KBM-7 (cell line): ENCODE measurements at places on chromosomes 7 and 10.
A peak's percentile ranks its signal among the peaks of the same experiment; 100 is the strongest.

DNA sequence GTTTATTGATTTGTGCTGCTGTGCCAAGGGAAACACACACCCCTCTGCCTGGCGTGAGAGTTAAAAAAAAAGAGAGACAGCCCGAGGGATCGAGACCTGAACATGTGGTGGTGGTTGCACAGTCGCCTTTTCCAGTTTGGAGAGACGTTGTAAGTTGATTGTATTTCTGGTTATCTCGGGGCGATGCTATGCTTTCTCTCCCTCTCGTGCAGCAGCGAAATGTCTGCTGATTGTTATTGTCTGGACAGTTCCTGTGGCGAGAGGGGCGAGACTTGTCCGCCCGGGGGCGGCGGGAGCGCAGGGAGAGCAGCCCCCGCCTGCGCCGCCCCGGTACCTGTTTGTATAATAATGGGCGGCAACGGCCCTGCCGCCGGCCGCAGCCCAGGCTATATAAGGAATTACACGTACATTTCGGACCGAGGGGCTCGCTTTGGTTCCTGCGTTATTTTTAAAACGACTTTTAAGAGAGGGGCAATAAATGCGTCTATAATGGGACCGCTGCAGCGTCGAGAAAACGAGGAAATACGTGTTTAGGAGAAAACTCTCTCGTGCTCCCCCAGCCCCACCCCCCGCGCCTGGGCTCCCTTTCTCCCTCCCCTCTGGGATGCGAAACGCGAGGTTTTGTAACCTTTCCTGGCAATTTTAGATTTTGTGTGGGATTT, 1.7 kb downstream of the ZEB1 start:
- DNase-seq = peak; percentile 61

- no peak for DNase-seq
Measured at GRCh38 chr10:58976254-58976653, 200.2 kb upstream of the PHYHIPL start.

- no peak for DNase-seq
Measured at GRCh38 chr7:101116898-101117297, 10.0 kb upstream of the SERPINE1 start.

DNA sequence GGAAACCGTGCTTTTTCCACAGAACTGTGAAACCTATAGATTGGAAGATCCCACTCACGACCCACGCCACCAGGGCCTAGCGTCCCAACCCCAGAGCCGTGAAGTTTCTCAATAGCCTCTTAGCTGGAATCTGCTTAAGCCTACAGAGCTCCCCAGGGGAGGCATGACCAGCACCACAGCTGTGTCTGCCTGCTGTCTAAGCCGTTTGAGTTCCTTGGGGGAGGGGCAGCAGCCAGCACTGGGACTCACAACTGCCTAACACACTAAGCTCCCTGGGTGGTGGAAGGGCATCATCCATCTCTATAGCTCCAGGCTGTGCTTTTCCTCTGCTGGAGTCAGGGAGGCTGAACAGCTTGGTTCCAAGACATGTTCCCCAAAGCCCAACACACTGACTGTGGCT, 26.0 kb upstream of the TMEM140 start:
- no peak for DNase-seq

DNA sequence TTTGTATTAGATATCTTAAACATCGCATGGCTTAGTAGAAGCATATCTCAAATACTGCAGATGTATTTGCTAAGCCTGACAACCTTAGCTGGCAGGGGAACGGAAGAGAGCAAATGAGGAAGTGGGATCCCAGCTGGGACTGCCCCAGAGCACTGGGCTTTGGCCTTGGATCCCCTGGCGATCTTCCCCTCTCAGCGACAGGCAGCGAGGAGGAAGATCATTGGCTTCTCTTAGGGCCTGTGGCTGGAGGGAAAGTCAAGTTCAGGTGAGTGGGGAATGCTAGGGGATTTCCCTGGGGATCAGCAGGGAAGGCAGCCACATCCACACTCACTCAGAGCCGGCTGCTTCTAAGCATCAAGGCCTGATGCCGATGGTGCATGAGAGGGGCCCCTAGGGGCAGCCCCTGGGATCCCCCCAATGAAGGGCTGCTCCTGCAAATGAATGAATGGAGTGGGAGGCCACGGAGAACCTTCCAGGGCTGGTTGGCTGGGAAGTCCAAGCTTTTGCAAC, 42.0 kb downstream of the LYZL2 start:
- DNase-seq = peak; percentile 80

DNA sequence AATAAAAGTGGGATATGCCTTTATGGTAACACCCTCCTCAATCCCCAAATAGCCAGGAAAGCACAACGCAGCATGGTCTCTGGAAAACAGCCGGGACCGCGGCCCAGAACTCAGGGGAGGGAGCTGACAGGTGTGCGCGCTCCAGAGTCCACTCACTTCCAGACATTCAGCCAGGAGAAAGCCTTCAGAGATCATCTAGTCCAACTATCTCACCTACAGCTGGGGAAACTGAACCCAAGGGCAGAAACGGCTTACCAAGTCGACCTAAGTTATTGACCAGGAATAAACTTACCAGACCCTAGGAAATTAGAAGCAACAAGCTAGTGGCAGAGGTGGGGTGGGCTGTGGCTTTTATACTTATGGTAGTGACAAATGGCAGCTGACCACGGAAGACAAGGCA, 16.4 kb downstream of the GSDME start:
- no peak for DNase-seq

DNA sequence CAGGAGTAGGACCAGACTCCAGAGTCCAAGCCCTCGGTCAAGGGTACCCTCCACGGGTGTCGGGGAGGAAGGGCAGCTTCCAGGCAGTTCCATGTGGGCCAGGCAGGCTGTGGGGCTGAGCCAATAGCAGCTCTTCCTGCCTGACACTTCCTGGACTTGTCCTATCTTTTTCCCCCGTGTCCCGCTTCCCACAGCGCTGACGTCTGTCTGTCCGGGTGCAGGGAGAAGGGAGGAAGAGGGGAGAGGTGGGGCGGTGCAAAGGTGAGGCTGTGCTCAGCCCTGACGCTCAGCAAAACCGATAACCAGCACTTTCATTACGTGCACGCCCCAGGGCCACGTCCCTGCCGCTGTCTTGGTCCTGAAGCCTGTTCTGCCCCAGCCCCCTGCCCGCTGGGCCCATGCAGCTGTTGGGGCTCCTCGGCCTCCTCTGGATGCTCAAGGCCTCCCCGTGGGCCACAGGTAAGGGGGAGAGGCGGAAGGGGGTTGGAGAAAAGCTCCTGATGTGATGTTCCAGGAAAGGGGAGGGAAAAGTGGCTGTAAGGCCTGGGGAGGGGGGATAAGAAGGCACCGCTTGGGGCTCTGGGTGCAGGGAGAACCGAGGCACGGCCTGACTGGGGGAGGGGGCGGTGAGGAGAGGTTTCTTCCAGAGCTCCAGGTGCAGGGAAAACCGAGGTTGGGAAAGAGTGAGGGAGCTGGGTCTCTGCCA, at the start of gene MUC3A:
MUC3A (plus strand) TSS at position 308 of the 706 bp plus-strand sequence; CDS start at position 399, 91 bp downstream.
- DNase-seq = no peak

DNA sequence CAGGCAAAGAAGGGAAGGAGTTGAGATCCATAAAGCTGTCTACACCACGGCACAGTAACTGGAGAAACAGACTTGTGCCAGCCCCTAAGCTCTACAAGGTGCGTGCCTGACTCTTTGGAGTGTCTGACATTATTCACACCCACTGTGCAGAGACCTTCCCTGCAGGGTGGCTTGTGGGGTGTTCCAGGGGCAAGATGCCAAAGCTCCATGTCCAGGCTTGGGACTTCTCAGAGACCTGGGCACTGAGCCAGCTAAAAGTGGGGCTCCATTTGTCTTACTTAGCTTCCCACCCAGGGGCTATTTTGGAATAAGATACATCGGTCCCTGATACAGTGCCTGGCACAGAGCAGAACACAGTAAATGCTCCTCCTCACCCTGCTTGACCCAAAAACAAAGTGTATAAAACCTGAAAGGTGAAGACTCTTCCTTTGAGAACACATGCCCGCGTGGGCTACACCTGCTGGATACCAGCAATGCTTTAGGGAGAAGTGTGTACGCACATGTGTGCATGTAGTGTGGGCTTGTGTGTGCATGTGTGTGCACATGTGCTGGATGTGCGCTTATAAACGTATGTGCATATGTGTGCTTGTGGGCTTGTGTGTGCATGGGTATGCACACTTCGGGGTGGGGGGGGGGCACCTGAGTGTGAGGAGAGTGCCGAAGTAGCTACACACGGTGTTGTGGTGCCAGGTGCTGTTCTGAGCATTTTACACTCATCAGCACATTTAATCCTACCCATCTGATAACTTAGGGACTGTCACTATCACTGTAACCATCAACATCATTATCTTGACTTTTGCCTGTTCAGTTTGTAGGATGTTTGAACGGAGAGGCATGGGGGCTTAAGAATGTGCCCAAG, 143.0 kb downstream of the ARHGAP22 start:
- DNase-seq = no peak

DNA sequence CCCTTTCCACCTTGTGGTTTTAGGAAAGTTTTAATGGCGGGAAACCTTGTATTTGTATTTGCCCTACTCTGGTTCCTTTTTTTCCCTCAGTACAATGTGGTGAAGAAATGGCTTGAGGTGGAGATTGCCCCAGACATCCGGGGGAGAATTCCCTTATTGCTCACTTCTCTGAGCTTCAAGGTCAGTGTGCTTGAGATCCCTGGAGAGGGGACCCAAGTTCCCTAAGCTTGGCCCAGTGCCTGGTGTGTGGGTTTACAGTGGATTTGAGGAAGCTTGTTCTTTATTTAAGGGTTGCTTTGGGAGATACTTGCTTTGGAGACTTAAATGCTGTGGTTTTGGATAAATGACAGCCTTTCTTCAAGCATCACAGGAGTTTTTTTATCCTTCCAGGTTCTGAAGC, 18.3 kb downstream of the CALHM2 start:
- DNase-seq = peak; percentile 40

- no peak for DNase-seq
Measured at GRCh38 chr7:145289384-145289783, 453.5 kb upstream of the TPK1 start.

GRCh38 chr7:138753150-138753518, 44.7 kb upstream of the TMEM213 start:
- DNase-seq = no peak

DNA sequence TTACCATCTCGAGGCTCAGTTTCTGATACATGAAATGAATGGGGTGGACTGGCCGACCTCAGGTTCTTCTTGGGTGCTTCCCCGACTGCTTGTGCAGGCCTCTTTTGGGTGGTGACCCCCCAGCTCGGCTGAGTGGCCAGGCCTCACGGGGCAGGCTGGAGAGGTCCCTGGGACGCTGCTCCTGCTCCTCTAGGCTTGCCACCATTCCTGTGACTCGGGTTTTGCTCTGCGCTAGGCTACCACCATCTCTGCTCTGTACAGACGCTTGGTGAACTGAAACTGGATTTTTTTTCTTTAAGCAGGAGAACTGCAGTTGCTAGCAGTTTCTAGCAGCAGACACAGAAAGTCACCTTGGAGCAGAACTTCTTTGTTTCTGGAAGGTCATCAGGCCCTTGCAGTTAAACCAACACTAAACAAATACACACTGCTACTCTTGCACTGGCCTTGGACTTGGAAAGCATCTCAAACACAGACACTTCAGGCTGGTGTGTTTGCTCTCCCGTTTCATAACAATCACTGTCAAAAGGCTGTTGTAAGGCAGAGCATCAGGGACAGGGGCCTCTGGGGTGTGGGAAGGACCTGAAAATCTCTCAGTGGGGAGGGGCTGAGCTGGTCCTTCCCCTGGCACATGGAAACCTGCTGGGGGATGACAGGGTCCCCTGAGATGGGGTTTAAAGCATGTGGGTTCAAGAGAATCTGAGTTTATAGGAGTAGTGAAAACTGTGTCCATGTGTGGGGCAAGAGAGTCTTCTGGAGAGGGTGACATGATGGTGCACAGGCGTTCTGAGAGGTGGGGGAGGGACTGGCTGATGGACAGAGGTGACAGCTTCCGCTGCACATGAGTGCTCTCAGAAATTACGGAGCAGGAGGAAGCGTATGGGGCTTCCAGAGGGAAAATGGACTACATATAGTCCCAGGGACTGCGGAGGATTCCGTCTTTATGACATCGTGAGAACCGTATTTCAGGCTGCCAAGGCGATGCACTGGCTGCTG, 35.0 kb upstream of the GIMAP8 start:
- DNase-seq = no peak

- DNase-seq = no peak
Measured at GRCh38 chr7:74454925-74455288, 1.2 kb downstream of the GTF2IRD1 start.

GRCh38 chr7:135231686-135232085, 2.0 kb upstream of the STRA8 start:
- no peak for DNase-seq

DNA sequence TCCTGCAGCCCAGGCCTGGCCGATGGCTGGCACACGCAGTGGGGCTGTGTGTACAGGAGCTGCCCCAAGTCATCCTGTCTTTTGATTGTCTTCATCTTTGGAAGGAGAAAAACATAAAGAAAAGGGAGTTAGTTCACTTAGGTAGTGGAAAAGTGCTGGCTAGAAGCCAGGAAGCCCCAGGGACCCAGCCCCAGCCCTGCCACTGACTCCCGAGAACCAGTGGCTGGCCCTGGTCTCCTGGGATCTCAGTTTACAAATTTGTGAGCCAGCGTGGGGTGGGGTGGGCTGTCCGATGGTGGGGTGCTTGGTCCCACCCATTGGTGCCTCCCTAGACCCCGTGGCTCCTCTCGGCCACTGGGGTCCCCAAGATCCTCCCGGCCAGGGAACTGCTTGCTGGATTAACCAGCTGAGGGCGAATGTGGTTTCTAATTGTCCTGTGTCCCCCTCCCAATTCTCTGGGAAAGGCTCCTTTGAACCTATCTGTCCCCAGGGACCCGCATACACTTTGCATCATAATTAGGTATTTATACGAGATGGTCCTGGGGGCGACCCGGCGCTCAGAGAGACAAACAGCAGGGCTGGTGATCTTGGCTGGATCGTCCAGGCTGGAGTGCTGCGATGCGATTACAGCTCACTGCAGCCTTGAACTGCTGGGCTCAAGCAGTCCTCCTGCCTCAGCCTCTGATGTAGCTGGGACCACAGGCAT, 16.3 kb upstream of the CHST12 start:
- no peak for DNase-seq

GRCh38 chr7:3043544-3044371, at the start of gene CARD11:
Gene CARD11, minus strand, starts transcription at chr7:3043867. Its CDS starts 85,361 bp downstream, at chr7:2958506.
- peak; percentile 56 for DNase-seq

DNA sequence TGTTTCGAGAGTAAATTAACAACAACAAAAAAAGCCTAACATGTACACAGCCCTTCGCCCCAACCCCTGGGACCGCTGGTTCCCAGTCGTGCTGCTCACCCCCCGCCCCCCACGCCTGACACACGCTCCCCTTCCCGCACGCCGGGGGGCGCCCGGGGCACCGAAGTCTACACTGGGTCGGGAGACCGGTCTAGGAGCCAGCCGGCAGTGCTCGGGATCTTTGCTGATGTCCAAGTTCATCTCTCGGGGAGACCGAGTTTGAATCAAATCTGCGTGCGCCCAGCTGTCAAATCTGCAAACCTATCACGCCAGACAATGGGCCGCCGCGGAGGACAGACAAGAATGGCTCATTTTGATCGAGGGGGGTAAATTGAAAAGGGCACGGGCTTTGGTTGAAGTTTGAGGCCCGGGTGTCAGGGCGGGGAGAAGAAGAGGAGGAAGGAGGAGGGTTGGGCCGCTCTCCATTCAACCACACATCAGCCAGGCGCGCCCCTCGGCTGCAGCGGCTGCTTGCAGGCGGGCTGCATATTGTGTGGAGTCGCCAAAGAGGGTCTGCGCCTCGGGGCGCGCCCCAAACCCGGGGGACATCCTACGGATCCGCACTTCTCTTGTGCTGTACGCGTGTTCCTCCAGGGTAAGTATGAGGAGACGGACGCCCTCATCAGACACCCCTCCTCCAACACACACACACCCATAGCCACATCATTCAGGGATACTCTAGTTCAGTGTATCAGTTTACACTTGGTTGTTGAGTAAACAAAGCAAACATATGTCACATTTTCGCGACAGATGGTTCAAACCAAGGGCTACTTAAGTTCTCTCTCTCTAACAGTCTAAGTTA, 1.3 kb upstream of the GFRA1 start:
- DNase-seq = no peak
